ENCODE measurements at places on chromosomes 13 and 19.
A peak's percentile ranks its signal among the peaks of the same experiment; 100 is the strongest.

- peak; percentile 89 for DNase-seq
Measured at GRCh38 chr13:37701306-37701705, 102.7 kb upstream of the POSTN start.

GRCh38 chr13:107900775-107901174 is 314.6 kb downstream of the LIG4 start:
- no peak for DNase-seq

- peak; percentile 85 for DNase-seq
Measured at GRCh38 chr13:27374650-27375049, 49.8 kb upstream of the GTF3A start.

DNA sequence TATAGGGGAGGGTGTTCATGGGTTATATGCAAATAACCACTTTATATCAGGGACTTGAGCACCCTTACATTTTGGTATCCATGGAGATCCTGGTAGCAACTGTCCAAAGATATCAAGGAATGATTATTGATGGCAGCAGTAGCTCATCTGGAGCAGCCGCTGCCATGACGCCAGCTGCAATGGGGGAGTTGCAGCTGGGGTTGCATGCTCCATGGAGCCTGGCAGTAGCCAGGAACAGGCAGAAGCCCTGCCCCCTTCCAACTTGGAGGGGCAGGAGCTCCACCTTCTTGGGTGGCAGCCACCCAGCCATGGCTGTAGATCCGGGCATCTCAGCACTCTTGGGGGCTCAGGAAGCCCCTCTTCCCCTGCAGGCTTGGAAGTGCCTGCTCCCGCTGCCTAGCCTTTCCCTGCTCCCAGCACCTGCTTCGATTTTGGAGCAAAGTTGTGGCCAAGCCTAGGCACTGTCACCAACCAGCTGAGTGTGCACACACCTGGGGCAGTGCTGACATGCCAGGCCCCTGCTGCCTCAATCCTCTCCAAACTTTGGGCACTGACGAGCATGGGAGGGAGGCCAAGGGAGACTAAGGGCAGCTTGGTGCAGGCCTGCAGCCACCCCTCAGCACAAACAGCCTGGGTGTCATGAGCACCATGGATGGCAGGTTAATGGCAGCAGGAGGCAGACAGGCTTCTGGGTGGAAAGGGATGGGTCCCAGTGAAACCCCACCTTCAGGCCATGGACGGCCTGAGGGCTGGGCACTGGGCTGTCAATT is 235.6 kb upstream of the CSNK1A1L start:
- no peak for DNase-seq

GRCh38 chr19:4208385-4209094 is 20.8 kb upstream of the EBI3 start:
- peak; percentile 45 for DNase-seq

DNA sequence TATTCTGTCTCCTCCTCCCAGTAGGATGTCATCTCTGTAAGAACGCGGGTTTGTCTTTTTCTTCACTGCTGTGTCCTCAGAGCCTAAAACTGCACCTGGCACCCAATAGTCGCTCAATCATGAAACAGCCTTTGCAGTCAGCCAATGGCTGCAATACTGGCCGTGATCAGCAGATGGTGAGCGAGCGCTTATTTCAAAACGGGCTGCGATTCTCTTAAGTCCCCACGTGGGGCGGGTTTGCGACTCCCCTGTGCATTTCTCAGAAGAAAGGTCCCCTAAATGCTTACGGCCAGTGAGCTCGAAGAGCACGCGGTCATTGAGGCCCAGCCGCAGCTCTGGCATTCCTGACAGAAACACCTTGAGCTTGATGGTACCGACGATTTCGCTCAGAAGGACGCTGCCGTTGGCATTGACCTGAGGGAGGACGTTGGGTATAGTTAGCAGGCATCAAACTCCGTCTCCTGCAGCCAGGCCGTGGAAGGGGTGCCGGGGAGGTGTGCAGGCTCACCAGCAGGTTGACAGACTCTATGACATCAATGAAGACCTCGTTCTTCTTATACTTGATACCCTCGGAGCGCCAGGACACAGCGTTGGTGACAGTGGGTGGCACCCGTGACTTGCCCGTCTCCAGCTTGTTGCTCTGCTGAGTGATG is 6.0 kb downstream of the AP1M2 start:
- peak; percentile 90 for DNase-seq

All from EH (cell line).